ENCODE measurements at places on chromosomes 6 and 20. TPM values are rescaled to one million over a fixed set of nuclear protein-coding genes. Genes with fewer than 3 reads are reported as not detected.

The AVP gene
- total RNA-seq = not detected

GRCh38 chr20:33667676-33668465 is 1.1 kb downstream of the ACTL10 start:
- no peak for DNase-seq

DNA sequence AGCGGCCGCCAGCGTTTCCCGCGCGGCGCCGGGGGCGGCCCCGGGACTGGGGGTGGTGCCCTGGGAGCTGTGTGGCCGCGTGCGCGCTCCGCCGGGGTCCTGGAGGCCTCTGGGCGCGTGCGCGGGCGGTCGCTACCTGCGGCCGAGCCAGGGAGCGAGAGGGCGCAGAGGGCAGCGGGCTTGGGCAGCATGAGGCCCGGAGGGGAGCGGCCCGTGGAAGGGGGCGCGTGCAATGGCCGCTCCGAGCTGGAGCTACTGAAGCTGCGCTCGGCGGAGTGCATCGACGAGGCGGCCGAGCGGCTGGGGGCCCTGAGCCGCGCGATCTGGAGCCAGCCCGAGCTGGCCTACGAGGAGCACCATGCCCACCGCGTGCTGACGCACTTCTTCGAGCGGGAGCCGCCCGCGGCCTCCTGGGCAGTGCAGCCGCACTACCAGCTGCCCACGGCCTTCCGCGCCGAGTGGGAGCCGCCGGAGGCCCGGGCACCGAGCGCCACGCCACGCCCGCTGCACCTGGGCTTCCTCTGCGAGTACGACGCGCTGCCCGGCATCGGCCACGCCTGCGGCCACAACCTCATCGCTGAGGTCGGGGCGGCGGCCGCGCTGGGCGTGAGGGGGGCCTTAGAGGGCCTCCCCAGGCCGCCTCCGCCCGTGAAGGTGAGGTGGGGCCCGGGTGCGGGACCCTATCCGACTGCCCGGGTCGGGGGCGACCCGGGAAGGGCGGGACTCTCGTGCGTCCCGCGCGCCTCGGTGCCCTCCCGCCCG is at the start of gene PM20D2:
TSS of gene PM20D2 (plus strand) at position 100 of the 762 bp plus-strand sequence. CDS start at position 190, 90 bp downstream.
- no peak for DNase-seq

- no peak for DNase-seq
Measured at GRCh38 chr6:57423468-57423867, 106.0 kb downstream of the PRIM2 start.

DNA sequence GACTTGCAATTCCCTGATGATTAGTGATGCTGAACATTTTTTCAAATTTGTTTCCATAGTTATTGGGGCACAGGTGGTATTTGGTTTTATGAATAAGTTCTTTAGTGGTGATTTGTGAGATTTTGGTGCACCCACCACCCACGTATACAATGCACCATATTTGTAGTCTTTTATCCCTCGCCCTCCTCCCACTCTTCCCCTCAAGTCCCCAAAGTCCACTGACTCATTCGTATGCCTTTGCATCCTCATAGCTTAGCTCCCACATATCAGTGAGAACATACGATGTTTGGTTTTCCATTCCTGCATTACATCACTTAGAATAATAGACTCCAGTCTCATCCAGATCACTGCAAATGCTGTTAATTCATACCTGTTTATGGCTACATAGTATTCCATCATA is 167.3 kb downstream of the MYLK4 start:
- no peak for DNase-seq

The HLA-DMB gene
- 1.8 TPM for total RNA-seq

DNA sequence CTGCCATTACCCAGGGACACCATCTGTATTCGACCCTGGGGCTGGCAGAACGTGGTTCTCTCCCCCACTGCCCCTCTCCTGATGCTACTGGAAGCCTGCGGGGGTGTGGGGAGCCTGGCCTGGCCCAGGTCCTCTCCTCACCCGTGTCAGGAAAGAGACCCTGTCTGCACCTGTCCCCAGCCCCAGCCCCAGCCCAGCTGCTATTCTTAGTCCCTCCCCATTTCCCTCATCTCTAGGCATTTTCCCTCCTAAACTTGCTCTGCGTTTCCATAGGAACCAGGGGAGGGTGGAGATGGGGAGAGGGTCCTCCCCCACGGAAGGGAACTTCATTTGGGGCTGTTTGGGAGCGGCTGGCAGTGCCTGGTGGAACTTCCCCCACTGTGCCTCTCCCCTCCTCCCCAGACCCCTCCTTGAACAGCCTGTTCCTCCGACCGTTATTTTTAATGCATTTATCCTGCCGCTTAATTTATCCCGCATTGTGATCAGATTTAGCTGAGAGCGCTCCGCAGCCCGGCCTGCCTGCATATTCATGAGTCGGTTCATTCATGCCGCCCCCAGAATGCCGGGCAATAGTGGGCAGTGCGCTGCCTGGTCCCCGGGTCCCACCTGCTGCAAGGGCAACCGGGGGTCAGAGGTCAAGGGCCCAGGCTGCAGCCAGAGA is 31.8 kb upstream of the DLGAP4 start:
- no peak for DNase-seq

The WFDC12 gene
- not detected for total RNA-seq

Measured in glomerular endothelial cell (primary cell).